ENCODE measurements at places on chromosomes 13 and 19.

- DNase-seq, result no peak
These were observed 385.2 kb downstream of the HS6ST3 start for GRCh38 chr13:96475103-96475502.

DNA sequence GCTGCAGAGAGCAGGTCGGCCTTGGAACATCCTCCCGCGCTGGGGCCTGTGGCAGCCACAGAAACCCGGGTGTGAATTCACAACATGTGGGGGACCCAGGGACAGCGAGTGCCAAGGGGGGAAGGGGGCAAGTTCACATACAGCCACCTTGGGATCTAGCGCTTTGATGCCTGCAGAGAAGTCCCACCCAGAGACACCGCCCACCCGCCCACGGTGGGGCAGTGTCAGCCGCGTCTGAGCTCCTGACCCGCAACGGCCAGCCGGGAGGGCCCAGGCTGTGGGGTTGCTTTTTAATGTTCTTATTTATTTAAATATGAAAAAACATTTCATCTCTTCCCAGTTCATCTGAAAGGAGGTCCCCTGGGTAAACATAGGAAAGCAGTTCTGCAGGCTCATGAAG, 12.9 kb downstream of the MYDGF start:
- DNase-seq, result no peak

DNA sequence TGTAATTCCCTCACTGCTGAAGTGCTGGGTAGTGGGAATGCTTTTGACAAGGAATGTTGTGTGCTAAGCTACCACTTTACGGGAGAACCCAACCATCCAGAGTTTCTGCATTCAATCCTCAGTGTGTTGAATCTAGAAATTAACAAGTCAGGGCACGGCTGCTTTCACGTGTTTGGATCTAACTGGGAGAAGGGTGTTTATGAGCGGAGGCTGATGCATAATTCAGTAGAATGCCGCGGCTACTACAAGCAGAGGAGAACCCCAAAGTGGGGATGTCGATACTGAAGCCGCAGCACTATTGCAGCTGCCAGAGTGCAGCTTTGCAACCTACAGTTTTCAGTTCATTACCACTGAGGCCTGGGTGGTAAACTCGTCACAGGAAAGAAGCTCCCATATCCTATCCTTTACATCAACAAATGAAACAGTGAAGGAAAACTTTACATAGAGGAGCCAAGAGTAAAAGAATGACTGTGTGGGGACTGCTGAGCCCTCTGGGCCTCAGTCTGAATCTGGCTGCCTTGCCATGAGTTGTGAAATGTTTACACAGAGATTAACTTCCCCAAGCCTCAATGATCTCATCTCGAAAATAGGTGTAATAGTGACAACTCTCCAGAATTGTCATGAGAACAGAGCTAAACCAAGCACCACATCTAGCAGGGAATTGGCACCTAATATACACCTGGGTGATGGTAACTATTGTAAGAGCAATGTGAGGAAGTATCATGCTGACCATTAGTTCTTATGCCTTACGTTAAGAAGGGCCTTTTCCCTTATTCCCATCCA, 531.7 kb downstream of the MYO16 start:
- no peak for DNase-seq

- peak; percentile 94 for DNase-seq
These were observed at the start of gene NDUFA11 for GRCh38 chr19:5903624-5904351. NDUFA11 (minus strand) TSS chr19:5903790; CDS start chr19:5903708, 82 bp downstream.

GRCh38 chr13:59088716-59089115, 1075.0 kb downstream of the DIAPH3 start:
- no peak for DNase-seq

GRCh38 chr19:4518345-4519171, at the start of gene PLIN4:
PLIN4 (minus strand) TSS chr19:4518486; CDS start chr19:4518272, 214 bp downstream.
- peak; percentile 24 for DNase-seq

DNA sequence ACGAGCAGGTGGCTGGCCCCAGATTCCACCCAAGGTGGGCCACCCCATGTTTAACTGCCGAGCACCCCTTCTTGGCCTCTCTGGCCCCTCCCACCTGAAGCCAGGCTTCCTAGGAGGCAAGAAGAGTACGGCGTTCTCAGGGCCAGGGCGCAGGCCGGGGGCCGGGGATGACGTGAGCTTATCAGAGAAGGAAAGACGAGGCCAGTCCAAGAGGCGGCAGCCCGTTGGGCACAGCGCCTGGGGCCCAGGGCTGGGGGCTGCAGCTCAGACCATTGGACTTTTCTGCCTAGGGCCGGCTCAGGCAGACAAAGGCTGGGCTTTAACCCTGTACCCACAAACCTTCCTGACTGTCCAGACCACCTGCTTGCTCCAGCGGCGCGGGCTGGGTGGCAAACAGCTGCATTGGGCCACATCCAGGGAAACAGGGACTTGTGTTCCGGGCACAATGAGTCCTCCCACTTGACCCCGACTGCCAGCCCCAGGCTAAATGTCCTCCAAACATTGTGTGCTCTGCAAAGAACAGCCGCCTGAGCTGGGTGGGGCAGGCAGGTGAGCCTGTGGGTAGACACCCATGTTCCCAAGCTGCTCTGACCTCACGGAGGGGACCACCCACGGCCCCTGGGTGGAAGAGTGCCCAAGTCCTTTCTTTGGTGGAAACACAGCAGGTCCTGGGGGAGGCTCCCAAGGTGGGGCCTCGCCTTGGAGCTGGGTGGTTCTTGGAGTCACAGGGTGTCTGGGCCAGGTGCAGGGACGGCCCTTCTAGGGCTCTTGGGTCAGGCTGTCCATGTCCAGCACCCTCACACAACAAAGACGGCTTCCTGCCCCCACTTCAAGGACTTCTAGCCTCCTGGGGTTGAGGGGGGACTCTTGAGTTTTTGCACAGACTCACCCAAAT, 21.9 kb downstream of the COMP start:
- no peak for DNase-seq

DNA sequence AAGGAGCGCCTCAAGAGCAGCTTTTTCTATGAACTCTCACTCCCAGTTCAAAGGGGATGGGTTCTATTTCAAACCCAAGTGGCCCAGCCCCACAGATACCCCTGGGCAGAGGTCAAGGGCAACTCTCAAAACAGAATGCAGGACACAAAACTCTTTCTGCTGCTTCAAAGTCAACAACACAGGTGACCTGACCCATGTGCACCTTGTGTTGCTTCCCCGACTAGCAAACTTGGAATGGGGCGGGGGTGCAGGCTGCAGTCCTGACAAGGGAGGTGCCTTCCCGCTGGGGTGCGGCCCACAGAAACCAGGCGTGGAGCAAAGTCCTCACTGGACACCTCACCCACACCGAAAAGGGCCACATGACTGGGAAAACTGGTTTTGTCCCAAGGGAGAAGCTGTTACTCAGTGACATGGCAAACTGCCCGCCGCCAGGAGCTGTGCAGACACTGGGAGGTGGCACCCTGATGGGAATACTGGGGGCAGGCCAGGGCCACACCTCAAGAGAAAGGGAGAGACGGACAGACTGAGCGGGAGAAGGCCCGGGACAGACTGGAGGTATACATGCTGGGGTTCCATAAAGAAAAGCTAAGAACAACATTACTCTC, 17.4 kb downstream of the ZC3H4 start:
- DNase-seq, result peak; percentile 48

GRCh38 chr19:4576016-4576933, 16.8 kb upstream of the SEMA6B start:
- peak; percentile 72 for DNase-seq

DNA sequence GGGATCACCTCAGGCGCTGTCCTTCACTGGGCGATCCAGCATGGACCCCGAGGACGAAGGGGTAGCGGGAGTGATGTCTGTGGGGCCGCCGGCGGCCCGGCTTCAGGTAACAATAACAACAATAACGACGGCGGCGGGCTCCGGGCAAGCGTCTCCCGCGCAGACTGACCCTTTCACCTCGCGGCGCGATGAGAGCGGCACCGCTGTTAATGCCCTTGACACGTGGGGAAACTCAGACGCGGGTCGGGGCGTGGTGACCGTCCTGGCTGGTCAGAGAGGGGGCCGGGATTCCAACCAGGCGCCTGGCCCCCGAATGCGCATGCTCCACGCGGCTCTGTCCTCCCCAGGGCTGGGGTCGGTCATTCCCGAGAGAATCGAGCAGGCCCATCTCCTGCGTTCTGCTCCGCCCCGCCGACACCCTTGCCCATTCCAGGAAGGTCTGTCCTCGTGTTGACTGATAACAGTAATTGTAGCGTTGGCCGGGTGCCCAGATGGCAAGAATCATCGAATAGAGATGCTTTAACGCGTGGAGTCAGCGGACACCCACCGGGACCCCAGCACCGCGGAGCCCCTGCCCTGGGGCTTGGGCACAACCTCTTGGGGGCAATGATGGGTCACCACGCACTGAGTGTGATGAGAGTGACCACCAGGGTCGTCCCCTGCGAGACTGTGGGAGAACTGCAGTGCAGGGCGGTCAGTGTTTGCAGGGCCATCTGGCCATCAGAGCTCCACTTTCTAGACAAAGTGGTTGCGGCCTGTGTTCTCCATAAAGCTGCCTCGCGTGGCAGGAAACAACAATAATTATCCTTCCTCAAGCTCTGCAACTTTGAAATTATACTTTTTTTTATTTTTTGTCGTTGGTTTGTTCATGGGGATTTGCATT, 528 bp downstream of the ZNF8 start:
- DNase-seq, result peak; percentile 71

GRCh38 chr13:102757006-102757405, 16.6 kb downstream of the TEX30 start:
- no peak for DNase-seq

DNA sequence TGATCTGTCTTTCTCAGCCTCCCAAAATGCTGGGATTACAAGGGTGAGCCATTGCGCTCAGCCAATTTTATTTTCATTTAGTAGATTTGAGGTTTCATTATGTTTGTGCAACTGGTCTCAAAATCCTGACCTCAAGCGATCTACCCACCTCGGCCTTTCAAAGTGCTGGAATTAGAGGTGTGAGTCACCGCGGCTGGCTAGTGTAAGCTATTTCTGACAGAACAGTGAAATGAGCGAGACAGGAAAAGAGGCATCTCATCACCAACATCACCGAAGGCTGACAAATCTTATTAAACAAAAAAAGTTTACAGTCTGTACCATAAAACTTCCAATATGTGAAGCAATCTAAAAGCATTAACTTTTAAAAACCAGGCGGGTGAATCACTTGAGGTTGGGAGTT, 12.2 kb upstream of the ZNF888 start:
- DNase-seq, result no peak

DNA sequence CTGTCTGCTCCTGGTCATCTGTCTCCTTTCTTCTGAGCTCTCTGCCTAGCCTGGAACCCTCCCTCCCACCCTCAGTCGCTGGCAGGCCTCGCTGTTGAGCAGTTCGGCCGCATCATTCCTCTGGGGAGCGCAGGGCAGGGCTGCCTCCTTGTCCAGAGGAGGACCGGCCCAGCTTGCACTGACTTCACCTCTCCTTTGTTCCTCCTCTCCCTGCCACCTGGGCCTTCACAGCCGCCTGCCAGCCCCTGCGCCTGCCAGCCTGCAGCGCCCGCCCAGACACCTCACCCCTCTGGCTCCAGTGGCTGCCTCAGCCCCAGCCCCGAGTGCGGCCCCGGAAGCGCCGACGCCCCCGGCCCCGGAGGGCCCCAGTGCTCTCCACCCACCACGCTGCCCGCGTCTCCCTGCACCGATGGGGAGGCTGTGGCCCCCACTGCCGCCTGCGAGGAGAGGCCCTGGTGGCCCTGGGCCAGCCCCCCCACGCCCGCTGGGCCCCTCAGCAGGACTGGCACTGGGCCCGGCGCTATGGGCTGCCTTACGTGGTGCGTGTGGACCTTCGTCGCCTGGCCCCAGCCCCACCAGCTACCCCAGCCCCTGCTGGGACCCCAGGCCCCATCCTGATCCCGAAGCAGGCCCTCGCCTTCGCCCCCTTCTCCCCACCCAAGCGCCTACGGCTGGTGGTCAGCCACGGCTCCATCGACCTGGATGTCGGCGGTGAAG, 7.2 kb downstream of the KMT5C start:
- no peak for DNase-seq

- no peak for DNase-seq
These were observed 10.6 kb upstream of the ZNF358 start for GRCh38 chr19:7505288-7505681.

DNA sequence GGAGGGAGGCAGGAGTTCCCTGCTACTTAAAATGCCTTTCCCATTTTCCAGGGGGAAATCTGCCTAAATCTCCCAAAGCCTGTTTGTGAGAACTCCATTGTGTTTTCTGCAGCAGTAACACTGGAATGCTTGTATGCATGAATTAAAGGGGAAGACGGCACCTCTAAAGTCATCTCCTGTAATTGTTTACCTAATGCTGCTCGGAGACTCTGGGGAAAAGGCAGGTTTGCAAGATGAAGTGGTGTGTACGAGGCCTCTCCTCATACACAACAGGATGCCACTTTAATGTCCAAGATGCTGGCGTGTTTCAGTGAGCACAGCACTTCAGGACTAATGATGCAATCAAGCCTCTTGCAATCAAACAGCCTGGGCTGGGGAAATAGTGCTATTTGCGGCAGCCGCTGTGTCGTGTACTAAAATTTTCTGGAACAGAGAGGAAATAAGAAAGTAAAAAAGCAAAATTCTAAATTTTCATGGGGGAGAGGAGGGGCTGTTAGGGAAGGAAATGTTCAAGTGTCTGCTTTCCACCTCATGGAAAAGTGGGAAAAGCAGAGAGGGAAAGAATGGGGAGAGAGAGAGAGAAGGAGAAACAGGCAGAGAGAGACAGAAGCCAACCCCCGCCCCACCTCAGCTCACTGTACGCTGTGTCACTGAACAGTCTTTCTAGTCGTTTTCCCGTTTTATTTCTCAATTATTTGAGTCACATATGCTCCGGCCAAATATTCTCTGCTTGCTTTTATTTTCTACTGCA, 32.9 kb downstream of the TSHZ3 start:
- DNase-seq, result no peak

- DNase-seq, result no peak
These were observed 18.0 kb downstream of the AKAP8L start for GRCh38 chr19:15400521-15401396.

- DNase-seq, result no peak
These were observed 81.0 kb downstream of the CCNA1 start for GRCh38 chr13:36513266-36513665.

- no peak for DNase-seq
These were observed 11.3 kb downstream of the TBC1D4 start for GRCh38 chr13:75470676-75471075.

GRCh38 chr19:5967994-5968430, 9.9 kb downstream of the RANBP3 start:
- peak; percentile 74 for DNase-seq

GRCh38 chr13:20546556-20546955, 20.4 kb upstream of the IFT88 start:
- no peak for DNase-seq

- no peak for DNase-seq
These were observed 184.9 kb downstream of the GGACT start for GRCh38 chr13:100403675-100404074.

Measured in A549 (cell line).